ENCODE measurements at places on chromosomes 12 and 14. TPM values are rescaled to one million over a fixed set of nuclear protein-coding genes. Genes with fewer than 3 reads are reported as not detected.

Gene ASCL4
- not detected for total RNA-seq

Gene DLK1
- total RNA-seq = not detected

Gene KITLG
- 76.1 TPM for total RNA-seq

DNA sequence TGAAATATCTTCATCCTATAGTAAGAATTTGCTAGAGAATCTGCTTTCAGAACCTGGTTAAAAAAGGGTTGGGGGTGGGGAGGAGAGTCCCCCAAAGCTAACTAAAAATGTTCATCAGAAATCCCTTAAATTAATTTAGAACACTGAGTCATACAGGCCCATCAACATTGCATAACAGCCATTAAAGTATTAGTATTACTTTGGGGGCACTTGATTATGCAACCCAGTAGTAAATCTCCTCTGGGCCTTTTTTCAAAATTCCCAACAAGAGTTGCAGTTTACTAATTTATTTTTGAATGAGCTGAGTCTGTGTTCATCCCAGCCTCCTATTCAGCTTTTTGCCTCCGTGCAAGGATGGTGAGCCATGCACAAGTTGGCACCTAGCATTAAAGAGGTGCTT, 8.8 kb upstream of the SLC24A4 start:
- peaks cover 29% of the 10 kb centered on the region for H3K27me3 ChIP-seq
- H3K4me3 ChIP-seq = no peak overlapping the region
- peaks cover 10% of the 10 kb centered on the region for H3K4me1 ChIP-seq
- no peak overlapping the region for H3K27ac ChIP-seq
- no peak for DNase-seq
- no peaks in the 10 kb centered on the region for H3K36me3 ChIP-seq

GRCh38 chr14:71050227-71050823, 143.1 kb downstream of the PCNX1 start:
- peaks cover 20% of the 10 kb centered on the region for H3K4me1 ChIP-seq
- peak overlapping the region; percentile 16 for H3K27ac ChIP-seq
- no peaks in the 10 kb centered on the region for H3K27me3 ChIP-seq
- H3K4me3 ChIP-seq = no peak overlapping the region
- peaks cover 12% of the 10 kb centered on the region for H3K36me3 ChIP-seq

GRCh38 chr14:99426265-99426664, 54.4 kb downstream of the SETD3 start:
- peaks cover 28% of the 10 kb centered on the region for H3K4me1 ChIP-seq
- no peaks in the 10 kb centered on the region for H3K27me3 ChIP-seq
- H3K27ac ChIP-seq = peak overlapping the region; percentile 6
- no peak overlapping the region for H3K4me3 ChIP-seq
- no peak for DNase-seq
- H3K36me3 ChIP-seq = peaks cover 30% of the 10 kb centered on the region

DNA sequence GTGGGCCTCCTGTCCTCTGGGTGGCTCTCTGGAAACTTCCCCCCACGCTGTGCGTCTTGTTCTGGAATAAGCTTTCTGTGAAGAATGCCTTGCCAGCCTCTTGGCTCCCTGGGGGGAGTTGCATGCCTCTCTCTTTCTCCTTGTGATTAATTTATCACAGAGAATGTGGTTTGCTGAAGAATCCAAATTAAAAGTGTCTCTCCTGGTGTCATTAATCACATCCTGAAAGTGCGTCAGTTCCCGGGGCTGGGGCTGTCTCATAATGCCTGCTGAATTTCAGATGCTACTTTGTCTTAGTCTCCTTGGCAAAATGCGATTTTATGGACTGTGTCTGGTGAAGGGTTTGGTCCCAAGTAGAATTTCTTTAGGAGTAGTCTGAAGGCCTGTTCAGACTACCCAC, 787.7 kb upstream of the TMEM132C start:
- no peak overlapping the region for H3K27ac ChIP-seq
- peaks cover 2% of the 10 kb centered on the region for H3K27me3 ChIP-seq

DNA sequence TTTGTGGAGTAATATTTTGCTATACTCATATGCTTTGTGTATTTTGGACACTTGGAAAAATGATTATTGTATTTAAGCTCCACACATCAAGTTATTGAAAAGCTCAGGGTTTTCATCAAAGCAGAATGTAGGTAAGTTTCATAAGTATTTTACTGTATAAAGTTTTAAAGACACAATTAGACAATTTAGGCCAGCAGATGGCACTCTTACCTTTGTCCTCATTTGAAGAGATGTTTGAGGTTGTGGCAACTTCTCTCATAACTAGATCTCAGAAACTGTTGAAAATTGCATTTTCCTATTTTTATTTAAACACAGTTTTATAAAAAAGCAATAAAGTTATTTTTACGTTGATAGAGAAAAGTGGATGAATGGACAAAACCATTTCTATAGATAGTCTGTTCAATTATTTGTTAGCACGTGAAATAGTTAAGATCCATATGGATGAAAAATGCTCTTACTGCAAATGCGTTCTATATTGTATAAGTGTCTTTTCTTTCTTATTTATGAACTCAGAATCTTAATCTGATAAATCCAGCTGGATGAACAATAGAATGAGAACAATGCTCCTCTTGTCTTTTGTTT, 300.0 kb downstream of the AEBP2 start:
- peaks cover 13% of the 10 kb centered on the region for H3K4me1 ChIP-seq
- no peak overlapping the region for H3K4me3 ChIP-seq
- peaks cover 8% of the 10 kb centered on the region for H3K27me3 ChIP-seq
- peaks cover 5% of the 10 kb centered on the region for H3K36me3 ChIP-seq
- DNase-seq = peak; percentile 48

- H3K27me3 ChIP-seq = no peaks in the 10 kb centered on the region
- H3K4me1 ChIP-seq = peaks cover 5% of the 10 kb centered on the region
- no peak overlapping the region for H3K4me3 ChIP-seq
- DNase-seq = no peak
Measured at GRCh38 chr12:59963546-59963945, 367.7 kb downstream of the SLC16A7 start.

GRCh38 chr12:92234533-92234932, 88.9 kb upstream of the BTG1 start:
- no peak overlapping the region for H3K27ac ChIP-seq
- H3K4me1 ChIP-seq = peaks cover 8% of the 10 kb centered on the region
- no peak overlapping the region for H3K4me3 ChIP-seq
- peaks cover 2% of the 10 kb centered on the region for H3K27me3 ChIP-seq
- H3K36me3 ChIP-seq = no peaks in the 10 kb centered on the region

Gene HVCN1
- total RNA-seq = 0.27 TPM

DNA sequence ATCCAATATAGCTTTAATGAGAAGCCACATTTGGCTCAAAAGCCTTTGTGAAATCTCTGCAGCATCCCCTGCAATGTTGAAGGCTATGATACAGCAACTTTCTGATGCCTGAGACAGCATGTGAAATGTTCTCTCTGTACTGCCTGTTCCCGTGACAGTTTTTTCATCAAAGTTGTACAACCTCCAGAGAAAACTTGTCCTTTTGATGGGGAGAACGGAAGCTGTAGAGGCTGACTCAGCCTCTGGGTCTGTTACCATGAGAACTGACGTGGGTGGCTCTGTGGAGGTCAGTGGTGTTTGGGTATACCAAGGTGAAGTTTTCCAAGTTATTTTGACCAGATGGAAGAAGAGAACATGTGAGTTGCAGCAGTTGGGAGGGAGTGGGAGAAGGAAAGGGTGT, 17.0 kb downstream of the SLC4A8 start:
- peak overlapping the region; percentile 36 for H3K4me3 ChIP-seq
- H3K4me1 ChIP-seq = peaks cover 19% of the 10 kb centered on the region
- H3K27me3 ChIP-seq = peaks cover 1% of the 10 kb centered on the region
- DNase-seq = peak; percentile 67

GRCh38 chr12:30357766-30358490, 337.7 kb downstream of the IPO8 start:
- no peak overlapping the region for H3K27ac ChIP-seq
- H3K36me3 ChIP-seq = no peaks in the 10 kb centered on the region
- no peak overlapping the region for H3K4me3 ChIP-seq
- H3K4me1 ChIP-seq = no peaks in the 10 kb centered on the region
- no peaks in the 10 kb centered on the region for H3K27me3 ChIP-seq

Gene CYP46A1
- 0.48 TPM for total RNA-seq

Gene IL31
- not detected for total RNA-seq

DNA sequence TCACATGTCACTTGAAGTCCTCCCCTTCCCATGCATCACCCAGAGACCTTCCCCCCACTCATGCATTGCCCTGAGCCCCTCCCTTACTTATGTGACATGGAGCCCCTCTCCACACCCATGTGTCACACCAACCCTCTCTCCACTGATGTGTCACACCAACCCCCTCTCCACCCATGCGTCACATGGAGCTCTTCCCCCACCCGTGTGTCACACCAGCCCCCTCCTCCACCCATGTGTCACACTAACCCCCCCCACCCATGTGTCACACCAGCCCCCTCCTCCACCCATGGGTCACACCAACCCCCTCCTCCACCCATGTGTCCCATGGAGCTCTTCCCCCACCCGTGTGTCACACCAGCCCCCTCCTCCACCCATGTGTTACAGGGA, 30.4 kb downstream of the RTL1 start:
- H3K4me3 ChIP-seq = peak overlapping the region; percentile 6
- peak overlapping the region; percentile 88 for H3K27ac ChIP-seq
- H3K4me1 ChIP-seq = peaks cover 29% of the 10 kb centered on the region
- no peak for DNase-seq
- peaks cover 30% of the 10 kb centered on the region for H3K36me3 ChIP-seq

DNA sequence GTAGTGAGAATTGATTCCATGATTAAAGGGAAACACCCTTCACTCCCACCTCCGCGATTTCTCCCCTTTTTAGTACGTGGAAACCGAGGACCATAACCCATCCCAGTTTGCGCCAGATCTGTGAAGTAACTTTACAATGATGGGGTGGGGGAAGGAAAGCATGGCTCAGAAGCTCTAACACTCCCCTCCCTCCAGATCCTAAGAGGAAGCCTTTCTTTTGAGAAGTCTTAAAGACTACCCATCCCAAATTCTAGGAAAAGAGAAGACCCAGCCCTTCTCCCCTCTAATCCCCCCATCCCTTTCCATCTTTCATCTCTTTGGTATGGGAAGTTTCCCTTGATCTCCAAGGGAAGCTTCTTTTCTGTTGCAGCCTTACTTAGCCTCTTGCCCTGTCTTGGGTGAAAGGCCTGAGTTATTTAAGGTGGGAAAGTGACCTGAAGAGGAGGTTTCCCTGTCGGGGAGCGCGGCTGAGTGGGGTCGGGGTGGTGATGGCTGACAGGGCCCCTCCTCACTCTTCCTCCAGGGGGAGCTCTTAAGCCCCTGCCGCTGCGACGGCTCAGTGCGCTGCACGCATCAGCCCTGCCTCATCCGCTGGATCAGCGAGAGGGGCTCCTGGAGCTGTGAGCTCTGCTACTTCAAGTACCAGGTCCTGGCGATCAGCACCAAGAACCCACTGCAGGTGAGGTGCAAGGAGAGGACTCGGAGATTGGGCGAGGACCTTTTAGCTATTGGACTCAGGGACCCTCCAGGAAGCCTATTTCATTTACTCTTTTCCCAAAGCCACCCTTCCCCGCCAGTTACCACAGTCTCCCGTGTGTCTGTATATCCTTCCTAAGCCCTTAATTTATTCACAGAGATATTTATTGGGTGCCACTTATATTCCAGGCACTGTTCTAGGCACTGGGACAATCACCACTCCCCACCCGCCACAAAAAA, 1.8 kb downstream of the MARCHF9 start:
- H3K27me3 ChIP-seq = peaks cover 34% of the 10 kb centered on the region
- peaks cover 6% of the 10 kb centered on the region for H3K36me3 ChIP-seq
- DNase-seq = no peak

DNA sequence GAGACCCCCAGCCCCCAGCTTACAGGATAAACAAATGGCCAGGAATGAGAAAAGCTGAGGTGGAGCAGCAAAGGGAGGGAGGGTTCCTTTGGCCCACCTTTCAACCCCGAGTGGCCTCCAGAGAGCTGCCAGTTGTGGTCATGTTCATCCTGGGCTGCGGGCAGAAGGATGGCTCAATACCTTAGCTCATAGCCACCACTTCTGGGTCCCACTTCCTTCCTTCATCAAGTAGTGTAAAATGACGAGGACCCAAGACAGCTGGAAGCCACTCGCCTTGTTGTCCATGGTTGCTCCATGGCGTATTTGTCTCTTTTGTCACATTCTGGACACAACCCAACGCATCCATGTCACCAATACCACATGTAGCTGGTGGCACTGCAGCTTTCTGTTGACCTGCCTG, 24.2 kb downstream of the CRACR2A start:
- DNase-seq = no peak
- no peaks in the 10 kb centered on the region for H3K4me1 ChIP-seq
- no peaks in the 10 kb centered on the region for H3K36me3 ChIP-seq
- no peak overlapping the region for H3K4me3 ChIP-seq
- peaks cover 27% of the 10 kb centered on the region for H3K27me3 ChIP-seq

Measured in HFFc6 (cell line).